ENCODE measurements at places on chromosomes 2 and 18.

- no peak for DNase-seq
Observed at GRCh38 chr2:233693963-233694362, 1.3 kb downstream of the UGT1A6 start.

DNA sequence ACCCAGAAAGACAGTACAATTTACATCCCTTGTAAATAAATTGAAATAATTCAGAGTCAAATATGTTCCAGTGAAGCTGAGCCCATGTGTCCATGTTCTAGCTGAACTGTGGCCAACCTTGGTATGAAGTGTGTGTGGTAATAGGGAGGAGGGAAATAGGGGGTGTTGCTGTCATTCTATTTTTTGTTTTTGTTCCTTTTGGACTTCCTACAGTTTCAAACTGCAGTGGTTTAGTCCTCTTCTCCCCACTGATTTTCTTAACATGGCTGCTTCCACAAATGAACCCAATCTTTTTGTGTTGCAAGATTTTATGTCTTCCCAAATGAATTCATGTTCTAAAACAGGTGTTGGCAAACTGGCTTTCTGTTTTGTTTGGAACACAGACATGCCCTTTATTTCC lies 156.9 kb downstream of the CCBE1 start:
- DNase-seq: no peak

DNA sequence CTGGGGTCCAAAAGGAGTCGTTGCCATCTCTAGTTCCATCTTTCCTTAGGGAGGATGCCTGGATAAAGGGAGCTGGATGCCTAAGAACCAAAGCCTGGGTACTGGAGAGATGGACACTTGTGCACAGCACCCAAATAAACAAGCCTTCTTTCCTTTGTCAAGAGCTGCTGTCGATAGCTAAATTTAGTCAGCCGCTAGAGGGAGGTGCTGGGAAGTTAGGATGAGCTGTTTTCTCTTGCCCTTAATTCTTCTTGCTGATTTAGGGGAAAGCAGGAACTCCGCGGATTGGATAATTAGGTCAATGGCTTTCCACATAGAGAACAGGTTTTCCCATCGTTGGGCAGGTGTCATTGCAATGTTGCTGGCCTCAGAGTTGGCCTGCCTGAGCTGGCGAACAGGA lies 30.9 kb upstream of the SERPINB12 start:
- DNase-seq: no peak

DNA sequence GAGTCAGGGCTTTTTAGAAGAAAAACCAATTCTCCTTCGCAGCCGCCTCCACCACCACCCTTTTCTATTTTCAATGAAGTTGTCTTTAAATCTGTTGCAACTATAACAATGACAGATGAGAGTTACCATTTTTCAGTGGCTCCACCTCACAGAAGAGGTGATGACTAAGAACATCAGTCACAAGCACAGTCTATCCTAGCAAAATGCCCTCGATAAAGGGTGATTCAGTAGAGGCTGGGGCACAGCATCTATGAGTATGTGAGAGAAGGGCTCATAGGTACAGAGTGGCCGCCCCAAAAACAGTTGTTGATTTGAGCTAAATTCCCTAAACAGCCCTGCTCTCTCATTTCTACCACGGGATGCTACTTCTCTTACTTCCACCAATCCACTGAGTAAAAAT lies 310.8 kb upstream of the MGAT5 start:
- DNase-seq: no peak

GRCh38 chr2:170819680-170820664 lies 3.3 kb downstream of the GAD1 start:
- DNase-seq: no peak

GRCh38 chr2:172387361-172387760 lies 40.0 kb upstream of the ITGA6 start:
- no peak for DNase-seq

GRCh38 chr2:119679846-119680245 lies 845 bp downstream of the TMEM177 start:
- no peak for DNase-seq

GRCh38 chr2:45176390-45176789 lies 167.1 kb upstream of the SIX2 start:
- no peak for DNase-seq

DNA sequence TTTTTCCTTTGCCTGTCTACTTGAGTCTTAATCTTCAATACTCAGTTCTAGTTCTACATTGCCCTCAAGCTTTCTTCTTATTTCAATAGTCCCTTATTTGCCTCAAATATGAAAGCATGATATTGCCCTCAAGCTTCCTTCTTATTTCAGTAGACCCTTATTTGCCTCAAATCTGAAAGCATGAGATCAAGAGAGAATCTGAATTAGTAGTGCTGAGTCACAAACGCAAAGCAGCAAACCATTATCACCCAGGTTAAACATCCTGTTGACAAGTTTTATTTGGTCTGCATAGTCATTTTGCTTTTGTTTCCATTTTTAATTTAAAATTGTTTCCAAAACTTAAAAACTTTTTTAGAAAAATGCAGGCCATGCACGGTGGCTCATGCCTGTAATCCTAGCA lies 583.3 kb upstream of the FSHR start:
- no peak for DNase-seq

- DNase-seq: no peak
Observed at GRCh38 chr2:226716126-226716525, 83.5 kb downstream of the IRS1 start.

- no peak for DNase-seq
Observed at GRCh38 chr2:47354013-47354847, 48.7 kb upstream of the MSH2 start.

- peak; percentile 17 for DNase-seq
Observed at GRCh38 chr18:63936156-63936931, 12.8 kb upstream of the HMSD start.

GRCh38 chr18:45169610-45170009 lies 445.7 kb upstream of the SLC14A2 start:
- no peak for DNase-seq

- DNase-seq: no peak
Observed at GRCh38 chr2:156447761-156448160, 11.6 kb downstream of the GPD2 start.

GRCh38 chr2:241149925-241150659 lies at the start of gene PPP1R7:
Gene PPP1R7, plus strand, starts transcription at chr2:241150467. Its CDS starts 29 bp downstream, at chr2:241150496.
- peak; percentile 92 for DNase-seq

DNA sequence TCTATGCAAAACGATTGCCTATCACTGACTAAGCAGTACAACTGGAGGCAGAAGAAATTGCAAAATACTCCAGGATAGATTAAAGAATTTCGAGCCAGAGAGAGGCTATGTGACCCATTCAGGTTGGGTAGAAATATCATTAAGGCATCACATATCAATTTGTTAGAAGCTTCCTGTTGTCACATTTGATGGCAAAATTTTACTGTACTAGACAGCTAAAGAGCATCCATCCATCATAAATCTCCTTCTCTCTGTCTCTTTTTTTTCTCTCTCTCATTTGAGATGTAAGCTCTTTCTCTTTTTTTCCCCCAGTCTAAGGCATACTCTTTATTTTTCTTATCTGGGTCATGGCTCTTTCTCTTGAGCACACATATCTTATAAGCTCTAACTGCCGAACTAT lies 155.7 kb downstream of the EVA1A start:
- no peak for DNase-seq

DNA sequence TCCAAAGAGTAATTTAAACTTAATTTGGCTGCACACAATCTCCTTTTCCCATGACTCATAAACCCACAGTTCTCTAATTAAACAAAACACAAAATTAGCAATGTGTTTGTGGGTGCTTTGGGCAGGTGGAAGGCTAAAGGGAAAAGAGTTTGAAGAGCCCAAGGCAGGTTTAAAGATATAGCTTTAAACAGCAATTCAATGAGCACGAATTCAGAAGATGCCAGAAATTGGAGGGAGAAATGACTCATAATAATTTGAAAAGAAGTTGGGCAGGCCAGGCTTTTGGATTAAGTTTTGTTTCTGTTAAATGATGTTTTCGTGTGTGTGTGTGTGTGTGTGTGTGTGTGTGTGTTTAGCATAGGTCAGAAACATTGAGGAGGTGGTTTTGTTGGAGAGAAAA lies 594.8 kb upstream of the ZEB2 start:
- DNase-seq: no peak

DNA sequence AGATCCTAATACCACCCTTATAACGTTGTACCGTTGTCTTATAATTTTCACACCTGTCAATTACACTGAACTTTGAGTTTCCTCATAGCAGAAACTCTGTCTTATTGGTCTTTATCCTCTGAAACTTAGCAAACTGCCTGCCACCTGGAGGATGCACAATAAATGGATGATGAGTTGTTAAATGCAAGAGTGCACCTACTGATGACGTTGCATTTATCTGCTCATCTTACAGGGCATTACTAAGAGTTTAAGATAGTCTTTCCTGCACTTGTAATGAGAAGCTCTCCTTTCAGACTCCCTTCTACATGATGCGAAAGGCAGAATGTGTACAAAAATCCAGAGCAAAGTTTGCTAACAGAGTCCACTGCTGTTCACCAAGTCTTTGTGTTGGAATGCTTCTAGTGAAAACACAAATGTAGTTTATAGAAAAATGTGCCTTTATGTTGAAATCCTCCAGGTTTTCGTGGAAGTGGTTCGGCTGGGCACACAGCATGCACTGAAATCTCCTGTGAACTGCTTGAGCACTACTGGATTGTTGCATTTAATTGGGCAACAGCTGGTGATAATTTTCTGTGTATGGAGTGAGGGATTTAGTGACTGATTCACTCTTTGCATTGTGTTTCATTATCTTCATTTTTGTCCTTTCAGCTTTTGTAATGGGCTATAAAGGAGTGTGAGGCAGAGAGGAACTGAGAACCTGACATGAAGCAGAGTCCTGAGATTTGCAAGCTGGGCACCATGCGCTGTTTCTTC lies 665.8 kb upstream of the ID2 start:
- DNase-seq: no peak

DNA sequence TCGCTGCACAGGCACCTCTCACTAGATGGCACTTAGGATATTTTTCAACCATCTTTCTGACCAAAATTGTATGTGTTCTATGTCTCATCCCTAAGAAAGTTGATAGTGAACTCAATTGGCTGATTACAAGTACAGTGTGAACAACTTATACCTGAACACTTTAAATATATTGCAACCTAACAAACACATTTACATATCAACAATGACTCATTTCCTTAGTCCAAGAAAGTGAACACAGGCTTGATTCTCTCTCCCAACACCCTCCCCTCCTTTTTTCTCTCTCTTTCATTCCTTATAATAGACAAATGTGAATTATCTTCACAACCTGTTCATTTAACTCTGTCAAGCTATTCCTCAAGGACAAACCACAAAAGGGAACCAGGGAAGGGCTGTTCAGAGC lies 192.0 kb downstream of the SLC8A1 start:
- no peak for DNase-seq

- no peak for DNase-seq
Observed at GRCh38 chr2:7899241-7899640, 782.6 kb upstream of the ID2 start.

DNA sequence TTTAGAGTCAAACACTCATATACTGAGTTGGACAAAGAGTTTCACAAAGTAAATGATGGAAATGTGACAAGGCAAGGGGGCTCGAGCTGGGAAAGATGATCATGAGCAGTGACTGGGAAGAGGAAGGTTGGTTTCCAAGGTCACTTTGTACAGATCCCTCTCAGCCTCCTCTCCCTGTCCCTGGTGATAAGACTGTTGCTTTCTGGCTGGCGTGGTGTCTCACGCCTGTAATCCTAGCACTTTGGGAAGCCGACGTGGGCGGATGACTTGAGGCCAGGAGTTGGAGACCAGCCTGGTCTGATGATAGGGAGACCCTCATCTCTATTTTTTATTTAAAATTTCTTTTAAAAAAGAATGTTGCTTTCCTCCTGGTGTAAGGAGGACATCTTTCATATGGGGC lies 86.6 kb upstream of the STPG4 start:
- no peak for DNase-seq

DNA sequence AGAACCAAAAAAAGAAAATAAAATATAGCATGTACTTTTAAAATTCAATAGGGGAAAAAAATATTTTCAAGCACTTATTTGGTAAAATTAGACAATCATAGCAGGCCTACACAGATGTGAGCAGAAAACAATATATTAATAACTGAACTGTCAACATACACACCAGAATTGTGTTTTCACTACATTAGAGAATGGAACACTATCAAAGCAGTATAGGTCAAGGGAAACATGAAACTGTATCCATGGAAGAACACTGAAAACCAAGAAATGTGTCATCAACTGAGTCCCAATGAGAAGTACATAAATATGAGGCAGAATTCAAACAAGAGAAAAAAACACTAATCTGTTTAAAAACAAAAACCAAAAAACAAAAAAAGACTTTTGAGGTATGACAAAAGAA lies 132.4 kb downstream of the USP34 start:
- DNase-seq: no peak

DNA sequence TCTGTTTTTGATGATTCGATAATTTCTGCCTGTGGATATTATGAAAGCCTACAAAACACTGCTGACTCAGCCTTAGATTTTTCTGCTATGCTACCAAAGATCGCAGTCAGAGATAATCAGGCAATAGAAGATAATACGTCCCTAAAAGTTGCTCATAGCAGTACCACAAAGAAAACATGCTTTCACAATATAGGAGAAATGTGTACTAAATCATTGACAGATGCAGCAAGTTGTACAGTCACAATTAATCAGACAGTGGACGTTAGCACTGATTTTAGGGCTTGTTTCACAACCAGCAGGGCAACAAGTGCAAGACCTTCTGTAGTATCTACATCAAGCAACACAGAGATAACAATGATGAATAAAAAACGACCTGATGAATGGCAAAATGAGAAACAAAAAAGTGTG lies 19.5 kb downstream of the RBM44 start:
- DNase-seq: no peak

GRCh38 chr18:39786477-39786876 lies 2168.6 kb upstream of the PIK3C3 start:
- no peak for DNase-seq

GRCh38 chr2:74695663-74696062 lies 41.6 kb downstream of the SEMA4F start:
- no peak for DNase-seq

DNA sequence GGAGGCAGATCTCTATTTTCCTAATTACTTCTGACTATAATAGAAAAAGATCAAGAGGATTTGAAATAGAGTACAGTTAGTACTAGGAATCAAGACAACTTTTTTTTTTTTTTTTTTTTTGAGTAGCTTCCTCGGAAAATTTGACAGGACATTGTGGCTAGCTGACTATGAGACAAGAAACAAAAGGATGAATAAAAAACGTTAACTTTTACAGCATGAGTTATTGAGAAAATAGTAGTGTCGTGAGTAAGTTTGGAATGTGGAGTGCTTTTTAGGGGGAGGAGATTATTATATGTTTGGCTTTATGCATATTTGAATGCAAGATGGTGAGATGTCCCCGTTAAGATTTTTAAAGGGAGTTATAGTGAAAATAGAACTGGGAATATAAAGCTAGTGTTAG lies 27.7 kb upstream of the CPS1 start:
- no peak for DNase-seq

DNA sequence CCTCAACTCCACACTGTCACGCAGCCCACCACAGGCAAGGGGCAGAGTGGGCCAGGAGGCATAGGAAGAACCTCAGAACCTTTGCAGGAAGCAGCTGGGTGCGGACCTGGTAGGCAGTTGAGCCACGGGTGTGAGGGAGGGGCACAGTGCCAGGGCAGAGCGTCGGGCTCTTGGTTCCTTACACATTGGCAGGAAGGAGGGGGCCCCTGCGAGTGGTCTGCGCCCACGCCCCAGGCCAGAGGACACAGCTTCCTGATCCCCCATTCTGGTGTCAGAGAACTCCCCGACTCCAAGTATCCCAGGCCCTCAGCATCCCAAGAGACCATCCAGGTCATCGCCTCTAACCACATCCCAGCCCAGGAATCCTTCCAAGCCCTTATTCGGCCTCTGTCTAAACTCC lies 61.5 kb downstream of the TNS1 start:
- no peak for DNase-seq

GRCh38 chr18:57975805-57976204 lies 68.2 kb upstream of the NEDD4L start:
- DNase-seq: no peak

GRCh38 chr2:191678437-191679100 lies 633 bp downstream of the NABP1 start:
- peak; percentile 62 for DNase-seq
